Activated naive CD8-positive, alpha-beta T cell treated with anti-CD3 and anti-CD28 coated beads for 36 hours (primary cell): ENCODE measurements at places on chromosomes 3 and 15.
A peak's percentile ranks its signal among the peaks of the same experiment; 100 is the strongest.

DNA sequence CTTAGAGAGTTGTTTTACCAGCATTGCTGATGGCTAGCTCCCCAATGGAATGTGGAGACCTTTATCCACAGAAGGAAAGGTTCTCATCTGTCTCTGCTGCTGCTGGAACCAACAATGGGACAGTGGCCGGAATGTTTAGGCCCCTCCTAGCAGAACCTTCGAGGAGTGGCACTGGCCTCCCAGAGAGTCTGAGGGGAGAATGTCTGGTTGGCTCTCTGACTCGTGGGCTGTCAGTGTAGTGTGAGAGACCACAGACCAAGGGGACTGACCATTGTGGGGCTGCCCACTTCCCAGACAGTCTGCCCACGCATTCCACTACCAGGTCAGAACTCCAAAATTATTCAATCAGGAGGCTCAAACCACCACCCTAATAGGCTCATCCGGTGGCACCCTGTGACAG is 5.1 kb downstream of the RASL12 start:
- DNase-seq = no peak

GRCh38 chr3:129378949-129379348 is 49.5 kb downstream of the EFCAB12 start:
- no peak for DNase-seq

DNA sequence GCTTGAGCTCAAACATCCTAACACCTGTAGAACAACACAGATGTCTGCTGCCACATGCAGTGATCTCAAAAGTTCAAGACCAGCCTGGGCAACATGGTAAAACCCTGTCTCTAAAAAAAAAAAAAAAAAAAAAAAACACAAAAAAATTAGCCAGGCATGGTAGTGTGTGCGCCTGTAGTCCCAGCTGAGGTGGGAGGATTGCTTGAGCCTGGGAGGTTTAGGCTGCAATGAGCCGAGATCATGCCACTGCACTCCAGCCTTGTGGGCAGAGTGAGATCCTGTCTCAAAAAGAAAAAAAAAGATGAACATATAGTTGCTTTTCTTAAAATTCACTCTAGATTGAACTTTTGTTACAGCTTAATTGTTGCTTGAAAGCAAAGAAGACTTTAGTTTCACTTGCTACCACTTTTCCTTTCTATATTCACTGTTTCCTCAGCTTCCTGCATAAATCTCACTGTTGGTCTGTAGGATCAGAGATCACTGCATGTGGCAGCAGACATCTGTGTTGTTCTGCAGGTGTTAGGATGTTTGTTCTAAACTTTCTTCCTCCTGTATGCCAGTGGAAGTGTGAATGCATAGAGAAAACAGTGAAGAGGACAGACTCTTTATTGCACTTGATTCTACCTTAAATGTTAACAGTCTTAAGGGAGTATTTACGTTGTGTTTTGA is 12.6 kb downstream of the RAB11A start:
- DNase-seq = no peak

GRCh38 chr15:32747921-32748342 is 30.1 kb downstream of the GREM1 start:
- DNase-seq = no peak

DNA sequence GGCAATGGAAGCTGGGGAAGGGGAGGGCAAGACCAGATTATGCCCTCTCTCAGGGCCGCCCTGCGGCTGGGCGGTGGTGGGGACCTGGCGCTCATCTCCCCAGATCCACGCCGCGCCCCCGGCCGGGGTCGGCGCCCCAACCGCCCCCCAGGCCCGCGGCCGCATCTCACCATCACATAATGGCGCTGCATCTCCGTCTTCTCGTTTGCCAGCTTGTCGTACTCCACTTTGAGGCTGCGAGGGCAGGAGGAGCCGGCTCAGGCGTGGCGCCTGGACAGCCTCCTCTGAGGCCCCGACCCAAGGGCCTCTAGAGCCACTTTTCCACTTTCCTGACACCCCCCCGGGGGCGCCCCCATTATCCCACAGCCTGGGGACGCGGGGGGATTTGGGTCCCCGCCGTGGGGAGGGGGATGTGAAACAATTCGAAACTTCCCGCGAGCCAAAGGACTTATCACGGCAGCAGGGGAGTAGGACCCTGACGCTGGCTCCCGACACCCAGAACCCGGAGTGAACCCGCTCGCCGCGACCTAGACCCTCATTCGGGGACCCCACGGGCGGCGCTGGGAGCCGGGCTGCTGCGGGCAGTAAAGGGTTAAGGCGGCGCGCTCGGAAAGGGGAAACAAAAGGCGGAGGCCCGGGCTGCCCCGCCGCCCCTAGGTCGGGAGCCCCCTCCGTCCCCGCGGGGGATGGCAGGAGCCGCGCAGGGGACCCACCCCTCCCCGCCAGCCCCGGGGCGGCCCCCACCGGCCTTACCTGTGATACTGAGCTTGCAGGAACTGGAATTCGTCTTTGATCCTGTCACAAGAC is 2.1 kb downstream of the TLE3 start:
- peak; percentile 69 for DNase-seq

- no peak for DNase-seq
Measured at GRCh38 chr3:84772841-84773240, 185.9 kb upstream of the CADM2 start.

DNA sequence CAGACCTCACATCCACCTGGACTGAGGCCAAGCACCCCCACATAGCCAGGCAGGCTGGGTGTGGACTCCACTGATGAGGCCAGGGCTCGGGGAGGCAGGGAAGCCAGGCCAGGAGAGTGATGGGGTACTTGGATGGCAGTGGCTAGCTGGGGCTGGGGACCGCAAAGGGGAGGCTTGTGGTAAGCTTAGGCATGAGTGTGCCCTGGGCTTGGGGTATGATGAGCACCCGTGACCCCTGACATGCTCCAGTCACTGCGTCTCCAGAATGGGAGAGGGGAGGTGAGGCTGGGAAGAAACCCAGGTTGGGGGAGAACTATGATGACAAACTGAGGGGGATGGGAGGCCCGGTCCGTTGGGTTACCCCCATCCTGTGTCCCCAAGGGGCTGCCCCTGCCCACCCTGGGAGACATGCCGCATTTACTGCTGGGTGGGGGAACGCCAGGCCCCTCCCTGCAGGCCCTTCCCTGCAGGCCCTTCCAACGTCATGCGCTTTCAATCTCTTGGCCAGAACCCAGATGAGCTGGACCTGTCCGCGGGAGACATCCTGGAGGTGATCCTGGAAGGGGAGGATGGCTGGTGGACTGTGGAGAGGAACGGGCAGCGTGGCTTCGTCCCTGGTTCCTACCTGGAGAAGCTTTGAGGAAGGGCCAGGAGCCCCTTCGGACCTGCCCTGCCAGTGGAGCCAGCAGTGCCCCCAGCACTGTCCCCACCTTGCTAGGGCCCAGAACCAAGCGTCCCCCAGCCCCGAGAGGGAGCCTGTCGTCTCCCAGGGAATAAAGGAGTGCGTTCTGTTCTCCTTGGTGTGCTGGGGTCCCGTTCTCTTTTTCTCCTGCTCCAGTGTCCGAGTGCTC is 34.1 kb downstream of the TSPAN3 start:
- DNase-seq = no peak

GRCh38 chr3:118863731-118864322 is 170.8 kb downstream of the IGSF11 start:
- peak; percentile 6 for DNase-seq

DNA sequence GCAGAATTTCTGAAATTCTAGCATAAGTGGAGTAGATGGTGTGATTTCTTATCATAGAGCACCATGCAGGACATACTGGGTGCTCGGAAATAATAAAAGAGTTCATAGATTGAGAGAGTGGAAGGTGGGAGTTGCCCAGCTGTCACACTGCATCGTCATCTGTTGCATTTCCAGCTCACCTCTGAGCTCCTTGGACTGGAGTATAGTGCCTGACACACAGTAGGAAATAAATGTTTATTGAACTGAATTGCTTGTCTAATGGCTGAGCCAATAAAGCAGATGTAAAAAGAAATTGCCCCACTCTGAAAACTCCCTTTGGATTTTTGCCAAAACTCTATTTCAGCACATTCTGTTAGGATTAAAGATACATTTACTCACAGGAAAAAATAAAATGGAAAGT is 108.9 kb upstream of the UBE2E1 start:
- no peak for DNase-seq

- no peak for DNase-seq
Measured at GRCh38 chr3:107740992-107741896, 218.5 kb downstream of the BBX start.

- DNase-seq = no peak
Measured at GRCh38 chr3:197088370-197088769, 58.8 kb upstream of the MELTF start.

DNA sequence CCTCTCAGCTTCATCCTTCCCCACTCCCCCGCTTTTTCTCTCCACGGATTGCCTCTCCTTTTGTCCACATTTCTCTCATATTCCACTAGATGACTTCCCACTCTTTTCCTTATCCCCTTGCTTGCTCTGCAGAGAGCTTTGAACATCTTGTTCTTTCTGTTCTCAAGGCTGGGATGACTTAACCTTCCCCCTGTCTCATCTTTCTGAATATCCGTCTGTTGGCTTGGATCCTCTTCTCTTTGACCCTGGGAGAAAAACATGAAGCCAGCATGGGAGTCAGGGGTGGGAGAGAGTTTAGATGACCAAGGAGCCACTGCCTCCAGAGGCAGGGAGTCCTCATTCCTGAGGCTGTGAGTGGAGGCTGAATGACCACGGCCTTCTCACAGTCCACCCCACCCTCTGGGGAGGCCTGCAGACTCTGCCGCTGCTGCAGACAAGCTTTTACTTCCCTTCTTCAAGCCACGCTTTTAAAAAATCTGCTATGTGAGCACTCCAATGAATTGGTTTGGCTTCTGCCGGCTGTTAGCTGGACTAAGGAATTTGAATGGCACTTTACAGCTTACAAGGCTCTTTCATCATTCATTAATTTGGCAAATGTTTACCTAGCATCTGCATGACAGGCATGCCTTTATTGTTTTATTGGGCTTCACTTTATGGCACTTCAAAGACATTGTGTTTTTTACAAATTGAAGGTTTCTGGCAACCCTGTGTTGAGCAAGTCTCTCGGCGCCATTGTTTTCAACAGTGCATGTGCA is 111.6 kb upstream of the SLC6A6 start:
- DNase-seq = no peak

DNA sequence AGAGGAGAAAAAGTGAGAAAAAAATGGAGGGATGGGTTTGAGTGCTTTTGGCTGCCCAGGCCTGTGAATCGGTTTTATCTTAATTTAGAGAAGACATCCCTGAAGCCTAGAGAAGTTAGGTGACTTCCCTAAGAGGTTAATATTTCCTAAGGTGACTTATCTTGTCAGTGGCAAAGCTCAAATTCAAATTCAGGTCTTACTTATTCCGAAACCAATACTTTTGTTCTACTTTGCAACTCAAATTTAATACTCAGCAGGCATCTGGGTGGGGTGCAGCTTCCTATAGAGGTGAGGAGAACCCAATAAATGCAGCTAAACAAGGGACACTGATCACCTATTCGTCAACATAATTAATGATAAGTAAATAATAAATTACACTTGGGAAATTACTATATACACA is 54.9 kb upstream of the MYRIP start:
- DNase-seq = no peak

DNA sequence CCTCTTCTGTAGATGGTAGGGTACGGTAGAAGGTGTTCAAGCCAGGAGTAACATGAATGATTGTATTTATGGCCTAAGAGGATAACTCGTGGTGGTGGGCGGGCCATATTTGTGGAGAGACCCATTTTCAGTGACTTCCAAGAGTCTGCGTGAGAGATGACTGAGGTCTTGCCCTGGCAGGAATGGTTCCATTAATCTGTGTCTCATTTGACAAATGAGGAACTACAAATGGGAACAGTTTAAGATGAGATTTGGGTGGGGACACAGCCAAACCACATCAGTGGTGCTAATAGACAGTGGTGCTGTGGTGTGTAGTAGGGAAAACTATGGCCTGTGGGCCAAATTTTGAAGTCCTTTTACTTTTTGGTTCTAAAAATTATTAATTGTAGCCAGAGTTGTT is 47.1 kb downstream of the FLNB start:
- no peak for DNase-seq

GRCh38 chr15:79640206-79640605 is 208.1 kb downstream of the MINAR1 start:
- DNase-seq = no peak

GRCh38 chr3:12644331-12644937 is 19.5 kb downstream of the RAF1 start:
- DNase-seq = no peak

DNA sequence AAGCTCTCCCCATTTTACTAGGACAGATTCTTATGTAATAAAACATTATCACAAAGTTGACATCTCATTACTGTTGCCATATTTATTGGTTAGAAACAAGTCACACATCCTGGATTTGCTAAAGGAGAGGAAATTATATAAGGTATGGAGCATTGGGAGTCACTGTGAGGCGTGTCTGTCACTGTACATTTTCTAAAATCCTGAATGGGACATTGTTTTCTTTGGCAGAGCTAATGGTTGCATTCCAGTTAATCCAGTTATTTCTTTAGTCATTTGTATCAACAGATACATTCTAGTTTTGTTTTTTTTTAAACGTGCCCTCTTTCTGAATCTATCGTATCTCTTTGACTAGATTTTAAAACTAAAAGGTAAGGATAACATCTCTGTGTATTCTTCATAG is 70.2 kb upstream of the MITF start:
- DNase-seq = no peak
